ENCODE measurements at places on chromosomes 2 and 18.
A peak's percentile ranks its signal among the peaks of the same experiment; 100 is the strongest.

- DNase-seq, result no peak
Observed at GRCh38 chr2:200087451-200087850, 132.1 kb downstream of the MAIP1 start.

- peak; percentile 84 for DNase-seq
Observed at GRCh38 chr2:46538393-46538792, 59.0 kb downstream of the TMEM247 start.

DNA sequence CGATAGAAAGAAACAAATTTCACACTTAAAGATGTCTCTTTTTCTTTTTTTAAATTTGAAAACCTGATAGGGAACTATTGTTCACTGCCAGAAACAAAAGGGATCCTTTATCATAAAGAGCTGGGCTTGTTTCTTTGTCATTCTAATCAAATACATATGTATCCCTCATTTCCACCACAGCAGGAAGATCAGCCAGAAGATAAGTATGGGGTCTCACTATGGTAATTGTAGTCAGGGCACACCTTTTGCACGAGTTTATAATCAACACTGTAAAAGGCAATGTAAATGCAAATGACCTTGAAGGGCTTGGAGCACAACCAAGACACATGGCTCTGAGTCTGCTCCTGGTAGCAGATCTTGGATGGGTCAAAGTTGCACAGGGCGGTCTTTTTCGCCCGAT is 109.5 kb downstream of the NXPH2 start:
- no peak for DNase-seq

DNA sequence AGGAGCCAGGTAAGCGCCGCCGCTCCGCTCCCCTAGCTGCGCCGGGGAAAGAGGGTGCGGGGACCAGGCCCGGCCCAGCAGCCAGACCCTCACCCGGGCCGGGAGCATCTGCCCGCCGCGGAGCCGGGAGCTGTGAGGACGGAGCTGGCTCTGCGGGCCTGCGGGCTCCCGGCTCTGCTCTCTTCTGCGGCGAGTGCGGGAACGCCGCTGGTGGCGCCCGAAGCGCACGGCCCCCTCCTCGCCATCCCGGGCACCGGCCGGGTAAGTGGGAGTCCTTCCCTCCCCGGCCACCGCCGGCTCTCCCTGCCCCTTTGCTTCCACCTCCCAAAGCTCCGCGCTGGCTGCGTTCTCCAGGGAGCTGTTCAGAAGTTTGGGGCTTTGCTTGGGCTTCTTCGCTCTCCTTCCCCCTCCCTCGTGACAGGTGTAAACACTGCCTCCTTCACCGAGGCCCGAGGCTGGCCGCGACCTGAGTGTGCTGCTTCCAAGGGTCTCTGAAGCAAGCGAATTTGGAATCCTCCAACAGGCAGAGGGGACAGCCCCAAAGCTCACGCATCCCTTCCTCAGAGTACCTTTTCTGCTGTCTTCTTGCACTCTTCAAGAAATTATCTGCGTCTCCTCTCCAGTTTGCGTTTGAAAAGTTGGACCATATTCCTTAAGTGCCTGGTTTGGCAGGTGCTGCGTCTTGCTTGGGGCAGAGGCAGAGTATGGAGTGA is 632 bp downstream of the AFTPH start:
- no peak for DNase-seq

DNA sequence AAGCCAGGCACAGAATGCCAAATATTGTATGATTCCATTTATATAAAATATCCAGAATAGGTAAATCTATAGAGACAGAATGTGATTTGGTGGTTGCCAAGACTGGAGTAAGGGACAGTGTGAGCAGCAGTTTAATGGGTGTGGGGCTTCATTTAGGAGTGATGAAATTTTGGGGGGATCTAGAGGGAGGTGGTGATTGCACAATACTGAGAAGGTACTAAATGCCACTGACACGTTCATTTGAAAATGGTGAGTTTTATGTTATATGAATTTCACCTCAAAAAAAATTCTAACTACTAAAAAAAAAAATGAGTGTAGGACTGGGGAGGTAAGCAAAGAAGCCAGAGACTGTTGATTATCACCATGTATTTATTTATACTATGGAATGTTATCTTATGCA is 974.5 kb upstream of the ZEB2 start:
- DNase-seq, result no peak

DNA sequence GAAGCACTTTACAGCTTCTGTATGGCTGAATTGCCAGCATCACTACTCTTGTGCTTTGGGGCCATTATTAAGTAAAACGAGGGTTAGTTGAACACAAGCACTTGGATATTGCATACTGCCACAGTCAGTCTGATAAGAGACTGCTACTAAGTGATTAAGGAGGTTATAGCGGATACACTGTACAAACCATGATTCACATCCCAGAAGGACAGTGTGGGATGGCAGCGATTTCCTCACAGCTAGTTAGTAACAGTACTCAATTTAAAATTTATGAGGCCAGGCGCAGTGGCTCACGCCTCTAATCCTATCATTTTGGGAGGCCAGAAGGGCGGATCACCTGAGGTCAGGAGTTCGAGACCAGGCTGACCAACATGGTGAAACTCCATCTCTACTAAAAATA is 2.6 kb upstream of the BMPR2 start:
- peak; percentile 74 for DNase-seq

GRCh38 chr2:195049372-195050031 is 607.5 kb upstream of the SLC39A10 start:
- DNase-seq, result no peak

- DNase-seq, result peak; percentile 48
Observed at GRCh38 chr2:60794271-60794863, 38.3 kb downstream of the PAPOLG start.

DNA sequence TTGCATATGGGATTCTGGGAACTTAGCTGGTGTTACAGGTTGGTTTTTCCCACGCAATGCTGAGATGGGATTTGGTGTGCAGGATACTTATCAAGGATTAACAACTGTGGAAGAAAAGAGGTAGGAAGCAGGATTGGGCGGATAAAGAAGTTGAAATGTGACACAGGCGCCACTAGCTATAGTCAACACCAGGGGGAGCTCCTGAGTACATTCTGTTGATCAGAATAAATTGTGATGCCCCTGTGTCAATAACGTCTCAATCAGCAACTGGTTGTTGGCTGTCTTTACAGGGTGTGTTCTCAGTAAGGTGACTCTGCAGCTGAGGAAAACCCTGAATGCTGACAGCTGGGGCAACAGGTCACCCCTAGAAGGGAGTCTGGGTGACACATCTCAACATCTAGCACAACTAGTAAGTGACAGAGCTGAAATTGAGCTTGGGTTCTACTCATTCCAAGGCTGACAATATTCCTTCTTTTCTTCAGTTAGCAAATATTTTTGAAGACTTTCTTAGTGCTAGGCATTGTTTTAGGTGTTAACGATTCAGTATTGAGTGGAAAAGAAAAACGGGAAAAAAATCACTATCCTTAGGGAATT is 143.0 kb downstream of the ARL6IP6 start:
- DNase-seq, result peak; percentile 25

GRCh38 chr2:48459921-48460320 is 70.0 kb upstream of the STON1 start:
- DNase-seq, result no peak

GRCh38 chr2:65366595-65367125 is 65.7 kb downstream of the SPRED2 start:
- peak; percentile 92 for DNase-seq

- DNase-seq, result no peak
Observed at GRCh38 chr2:158191076-158191895, 89.6 kb downstream of the UPP2 start.

- no peak for DNase-seq
Observed at GRCh38 chr2:27561060-27561459, 21.8 kb upstream of the ZNF512 start.

DNA sequence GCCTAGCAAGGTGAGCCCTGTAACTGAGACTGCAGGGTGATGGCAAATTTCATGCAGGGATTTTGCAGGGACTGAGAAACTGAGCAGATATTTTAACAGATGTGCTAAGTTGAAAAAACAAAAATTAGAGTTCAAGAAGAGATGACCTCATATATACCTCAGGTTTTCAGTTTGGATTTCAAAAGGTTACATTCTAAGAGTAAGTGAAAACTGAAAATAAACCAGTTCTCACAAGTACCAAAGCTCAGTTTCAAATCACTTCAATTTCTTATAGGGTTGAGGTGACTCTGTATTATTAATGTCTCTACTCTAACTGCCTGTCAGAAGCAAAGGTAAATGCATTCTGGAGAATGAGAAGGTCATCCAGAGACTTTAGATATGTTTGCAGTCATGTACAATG is 237.4 kb upstream of the VRK2 start:
- DNase-seq, result no peak

DNA sequence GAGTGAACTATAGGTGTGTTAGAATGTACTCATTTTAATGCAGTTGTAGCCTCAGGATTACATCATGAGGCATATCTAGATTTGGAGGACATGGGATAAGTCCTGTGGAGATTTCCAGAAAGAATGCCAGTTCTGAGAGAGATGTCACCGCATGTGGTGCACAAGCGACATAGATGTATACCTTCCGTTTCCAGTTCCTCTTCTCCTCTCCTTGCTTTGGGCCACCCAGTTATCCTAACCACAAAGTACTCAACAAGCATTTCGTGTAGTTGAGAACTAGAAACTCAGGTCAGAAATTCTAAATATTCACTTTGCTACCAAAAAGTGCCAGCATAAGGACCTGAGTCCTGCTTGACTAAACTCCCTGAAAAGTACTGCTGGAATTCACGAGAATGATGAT is 66.5 kb downstream of the KCTD18 start:
- DNase-seq, result no peak

- no peak for DNase-seq
Observed at GRCh38 chr2:241944821-241945220, 75.3 kb downstream of the RTP5 start.

- DNase-seq, result no peak
Observed at GRCh38 chr2:26561376-26561775, 79.8 kb downstream of the CIB4 start.

DNA sequence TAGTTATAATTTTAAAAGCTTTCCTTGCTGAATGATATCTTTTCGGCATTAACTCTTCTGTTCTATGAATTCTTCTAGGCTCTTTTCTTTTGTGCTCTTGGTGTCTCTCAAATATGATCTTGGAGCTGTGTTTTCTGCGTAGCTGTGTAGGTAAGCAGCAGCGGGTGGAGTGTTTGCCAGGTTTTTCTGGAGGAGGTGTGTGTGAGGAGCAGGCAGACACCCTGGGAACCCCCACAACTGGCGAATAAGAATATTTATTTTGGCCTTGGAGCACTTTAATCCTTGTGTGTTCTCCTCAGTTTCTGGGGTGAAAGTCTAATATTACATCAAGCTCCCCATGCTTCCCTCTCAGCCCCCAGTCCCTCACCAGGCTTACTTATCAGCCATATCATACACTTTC is 232.0 kb upstream of the FANCL start:
- DNase-seq, result no peak
